ENCODE measurements at places on chromosomes 11 and 22. TPM values are rescaled to one million over a fixed set of nuclear protein-coding genes. Genes with fewer than 3 reads are reported as not detected.

The PNPLA5 gene
- polyA plus RNA-seq = not detected

The CRYBB2 gene
- polyA plus RNA-seq = 0.12 TPM

The HBD gene
- 0.09 TPM for polyA plus RNA-seq

The OR8D1 gene
- under 0.01 TPM for polyA plus RNA-seq

The JAML gene
- 35.2 TPM for polyA plus RNA-seq
